ENCODE measurements at places on chromosomes 4 and X.

DNA sequence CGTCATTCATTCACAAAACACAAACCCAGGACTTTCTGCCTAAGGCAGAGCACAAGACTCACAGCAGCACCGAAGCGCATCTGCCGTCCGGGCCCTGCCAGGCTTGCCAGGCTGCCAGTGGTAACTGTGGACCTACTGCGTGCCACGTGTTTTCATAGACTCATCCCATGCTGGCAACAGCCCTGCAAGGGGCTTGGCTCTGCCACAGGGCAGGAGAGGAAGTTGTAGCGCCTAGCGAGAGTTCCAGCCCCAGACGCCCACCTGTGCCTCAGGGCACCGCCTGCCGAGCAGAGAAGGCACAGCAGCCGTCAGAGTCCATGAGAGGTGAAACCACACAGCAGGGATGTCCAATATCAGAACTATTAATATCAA, 18.9 kb upstream of the MRFAP1 start:
- no peak for DNase-seq

GRCh38 chr4:12053556-12053955, 624.9 kb upstream of the HS3ST1 start:
- no peak for DNase-seq

GRCh38 chr4:176340871-176341685, 21.3 kb downstream of the SPCS3 start:
- no peak for DNase-seq

GRCh38 chr4:96293806-96294205, 453.9 kb downstream of the PDHA2 start:
- no peak for DNase-seq

- DNase-seq = no peak
Measured at GRCh38 chrX:38311743-38312142, 15.6 kb downstream of the RPGR start.

GRCh38 chrX:110081740-110082139, 78.8 kb downstream of the TMEM164 start:
- no peak for DNase-seq

DNA sequence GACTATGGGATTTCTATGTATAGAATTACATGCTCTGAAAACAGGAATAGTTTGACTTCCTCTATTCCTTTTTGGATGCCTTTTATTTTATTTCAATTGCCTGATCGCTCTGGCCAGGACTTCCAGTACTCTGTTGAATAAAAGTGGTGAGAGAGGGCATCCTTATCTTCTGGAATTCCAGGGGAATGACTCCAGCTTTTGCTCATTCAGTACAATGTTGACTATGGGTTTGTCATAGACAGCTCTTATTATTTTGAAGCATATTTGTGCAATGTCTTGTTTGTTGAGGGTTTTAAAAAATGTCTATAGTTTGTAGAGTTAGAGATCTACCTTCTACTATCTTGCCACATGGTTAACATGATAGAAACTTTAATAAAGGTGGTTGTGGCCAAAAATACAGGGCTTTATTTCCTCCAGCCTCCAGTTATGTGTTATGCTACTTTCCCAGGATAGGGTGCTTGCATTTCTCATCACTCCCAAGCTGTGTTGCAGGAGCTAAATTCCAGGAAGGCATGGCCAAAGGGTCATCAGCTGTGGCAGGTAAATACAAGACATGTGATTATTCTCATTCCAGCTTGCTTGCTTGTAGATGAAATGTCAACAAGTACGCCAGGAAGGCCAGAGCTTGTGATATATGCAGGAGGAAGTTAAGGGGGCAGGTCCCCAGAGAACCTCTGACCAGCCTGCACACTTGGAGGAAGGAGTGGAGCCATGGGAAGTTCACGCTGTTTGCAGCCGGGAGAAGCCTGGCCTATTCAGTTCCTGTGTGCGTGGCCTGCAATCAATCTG, 142.4 kb upstream of the CPXCR1 start:
- DNase-seq = no peak

- peak; percentile 26 for DNase-seq
Measured at GRCh38 chrX:153685156-153685536, 2.6 kb upstream of the SLC6A8 start.

- no peak for DNase-seq
Measured at GRCh38 chrX:48715876-48716502, 19.5 kb downstream of the SUV39H1 start.

- DNase-seq = peak; percentile 45
Measured at GRCh38 chr4:88158489-88159228, at the start of gene ABCG2. Gene ABCG2 (minus strand): TSS chr4:88158639. CDS start chr4:88139995, 18,644 bp downstream.

- no peak for DNase-seq
Measured at GRCh38 chrX:19133231-19133630, 11.0 kb upstream of the ADGRG2 start.

DNA sequence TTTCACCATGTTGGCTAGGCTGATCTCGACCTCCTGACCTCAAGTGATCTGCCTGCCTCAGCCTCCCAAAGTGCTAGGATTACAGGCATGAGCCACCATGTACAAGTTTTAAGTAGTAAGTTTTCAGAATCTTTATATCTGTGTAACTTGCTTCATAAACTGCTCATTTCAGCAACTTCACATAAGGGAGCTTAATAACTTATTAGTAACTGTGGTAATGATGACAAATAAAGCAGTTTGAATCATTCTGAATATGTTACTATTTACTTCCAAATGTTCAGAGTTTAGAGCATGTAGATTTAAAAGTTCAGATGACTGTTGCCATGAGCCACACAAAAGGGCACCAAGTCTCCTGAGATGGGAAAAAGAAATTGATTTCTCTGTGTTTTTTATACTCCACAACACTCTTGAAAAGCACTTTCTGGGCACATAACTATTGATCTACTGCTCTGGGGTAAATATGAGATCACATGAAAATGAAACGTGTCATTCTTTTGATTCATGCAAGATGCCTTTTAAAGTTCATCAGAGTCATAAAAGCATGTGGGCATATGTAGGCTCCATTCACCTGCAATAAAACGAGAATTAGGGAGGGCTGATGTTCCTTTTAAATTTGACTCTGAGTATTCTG, 14.1 kb upstream of the CA5B start:
- no peak for DNase-seq

DNA sequence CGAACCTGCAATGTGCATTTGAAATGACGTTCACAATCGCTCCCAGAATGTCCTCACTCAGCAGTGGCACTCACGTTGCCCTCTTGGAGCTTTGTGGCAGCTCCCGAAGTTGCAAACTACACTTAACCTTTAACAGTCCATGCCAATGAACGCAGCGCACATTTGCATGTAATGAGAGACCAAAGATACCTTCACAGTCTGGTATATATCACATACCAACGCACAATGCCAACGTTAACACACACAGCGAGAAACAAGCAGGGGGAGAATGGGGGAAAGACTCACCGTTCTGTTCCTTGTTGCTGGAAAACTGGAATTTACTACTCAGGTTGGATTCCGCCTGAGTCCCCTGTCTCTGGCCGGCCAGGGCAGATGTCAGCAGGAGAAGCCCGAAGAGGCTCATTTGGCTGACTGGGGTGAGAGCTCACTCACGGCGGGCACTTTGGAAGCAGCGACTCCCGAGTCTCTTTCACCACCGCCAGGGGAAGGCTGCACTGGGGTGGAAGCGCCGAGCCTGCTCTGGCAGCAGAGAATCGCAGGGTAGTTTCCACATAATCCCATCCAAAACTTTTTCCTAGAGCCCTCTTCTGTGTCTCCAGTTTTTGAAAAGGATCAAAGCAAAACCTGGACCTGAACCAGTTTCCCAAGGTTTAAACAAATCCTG, 966 bp downstream of the PDGFC start:
- DNase-seq = no peak

GRCh38 chr4:52957220-52957686, 95.1 kb downstream of the RASL11B start:
- DNase-seq = no peak

DNA sequence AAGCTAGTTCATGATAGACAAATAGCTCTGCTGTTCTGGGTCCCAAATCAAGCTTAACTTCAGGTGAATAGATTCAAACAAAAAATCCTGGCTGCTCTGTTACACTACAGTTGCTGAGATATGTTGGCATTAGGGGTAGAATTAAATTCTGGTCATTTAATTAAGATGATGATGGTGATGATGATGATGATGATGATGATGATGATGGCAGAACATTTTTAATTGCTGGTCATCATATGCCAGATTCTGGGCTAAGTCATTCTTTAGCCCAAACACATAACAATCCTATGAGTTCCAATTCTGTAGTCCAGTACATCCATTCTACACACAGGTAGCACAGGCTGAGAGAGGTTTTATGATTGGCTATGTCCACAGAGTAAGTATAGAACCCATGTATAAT, 741.5 kb downstream of the STIM2 start:
- no peak for DNase-seq

- no peak for DNase-seq
Measured at GRCh38 chr4:116665716-116666115, 419.7 kb downstream of the TRAM1L1 start.

- no peak for DNase-seq
Measured at GRCh38 chrX:9337046-9337445, 127.8 kb upstream of the TBL1X start.

Measured in activated CD4-positive, CD25-positive, alpha-beta regulatory T cell treated with anti-CD3 and anti-CD28 coated beads, Interleukin-2, amount 50 U/mL, for 72 hours (primary cell).